SJSA1 (cell line): ENCODE measurements at places on chromosomes 5 and 9. TPM values are rescaled to one million over a fixed set of nuclear protein-coding genes. Genes with fewer than 3 reads are reported as not detected.

The IRGM gene
- total RNA-seq, result not detected in 2 replicates

The CXCL14 gene
- total RNA-seq, result 0.29 TPM in 1 of 2 replicates, not detected in the other

The ACTBL2 gene
- total RNA-seq, result not detected in 2 replicates

The KIF12 gene
- 0.13 and 0.85 TPM in 2 replicates for total RNA-seq

The SPAAR gene
- total RNA-seq, result not detected in 2 replicates

The ABLIM3 gene
- total RNA-seq, result 24.1 and 32.8 TPM in 2 replicates

The FKBP15 gene
- total RNA-seq, result 12.5 and 22.9 TPM in 2 replicates

The TEK gene
- total RNA-seq, result 3.2 and 4.0 TPM in 2 replicates

The SCGB3A2 gene
- total RNA-seq, result not detected in 2 replicates

The UGT3A2 gene
- not detected in 2 replicates for total RNA-seq

GRCh38 chr9:137358126-137358525, 56.1 kb upstream of the NRARP start:
- no peak overlapping the region for H3K4me3 ChIP-seq
- DNase-seq, result no peak
- H3K27ac ChIP-seq, result no peak overlapping the region
- no peaks in the 10 kb centered on the region for H3K27me3 ChIP-seq
- H3K36me3 ChIP-seq, result no peaks in the 10 kb centered on the region
- H3K4me1 ChIP-seq, result no peaks in the 10 kb centered on the region

GRCh38 chr9:35452481-35452880, 37.4 kb upstream of the RUSC2 start:
- H3K27me3 ChIP-seq, result peaks cover 4% of the 10 kb centered on the region; the same call in 1 of the 2 replicates
- no peak overlapping the region for H3K4me3 ChIP-seq
- H3K36me3 ChIP-seq, result no peaks in the 10 kb centered on the region
- no peaks in the 10 kb centered on the region for H3K4me1 ChIP-seq
- H3K27ac ChIP-seq, result no peak overlapping the region
- no peak for DNase-seq

- H3K27ac ChIP-seq, result no peak overlapping the region
- H3K4me3 ChIP-seq, result no peak overlapping the region
- H3K27me3 ChIP-seq, result no peaks in the 10 kb centered on the region
- peaks cover 4% of the 10 kb centered on the region for H3K4me1 ChIP-seq
- no peaks in the 10 kb centered on the region for H3K36me3 ChIP-seq
Observed at GRCh38 chr9:34463098-34463900, 4.7 kb downstream of the DNAI1 start.

DNA sequence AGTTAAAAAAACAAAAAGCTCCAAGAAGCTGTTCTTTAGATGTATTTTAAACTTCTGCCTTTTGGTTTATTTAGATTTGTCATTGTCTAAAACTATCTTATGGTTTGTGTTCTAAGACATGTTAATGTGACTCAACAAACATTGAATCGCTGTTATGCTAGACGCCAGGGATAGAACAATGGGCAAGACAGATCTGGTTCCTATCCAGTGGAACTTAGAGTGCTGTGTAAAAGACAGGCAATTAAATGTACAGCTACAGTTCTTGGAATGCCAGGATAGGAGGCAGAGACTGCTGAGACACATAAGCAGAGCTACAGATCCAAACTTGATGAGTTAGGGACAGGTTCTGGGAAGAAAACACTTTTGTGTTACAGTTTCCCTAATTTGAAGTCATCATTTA, 22.4 kb downstream of the LYRM7 start:
- no peak overlapping the region for H3K4me3 ChIP-seq
- H3K36me3 ChIP-seq, result no peaks in the 10 kb centered on the region
- peak overlapping the region; percentile 4; the same call in 1 of the 2 replicates for H3K27ac ChIP-seq
- H3K27me3 ChIP-seq, result no peaks in the 10 kb centered on the region
- DNase-seq, result peak; percentile 76
- H3K4me1 ChIP-seq, result peaks cover 22% of the 10 kb centered on the region

DNA sequence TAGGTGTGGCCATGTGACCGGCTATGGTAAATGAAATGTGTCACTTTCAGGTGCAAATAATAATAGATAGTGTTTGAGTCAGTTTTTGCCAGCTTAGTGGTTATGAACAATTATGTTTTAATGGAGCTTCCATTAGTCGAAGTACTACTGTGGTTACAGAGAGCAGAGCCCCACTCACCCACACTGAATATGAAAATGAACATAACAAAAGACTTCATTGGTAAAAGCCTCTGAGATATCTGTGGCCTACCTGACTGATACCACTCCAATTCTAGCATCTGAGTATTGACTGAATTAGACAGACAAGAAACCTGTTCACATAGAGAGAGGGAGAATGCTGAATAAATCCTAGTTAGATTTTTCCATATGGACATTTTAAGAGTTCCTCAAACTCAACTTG, 405.6 kb downstream of the BRINP1 start:
- H3K4me1 ChIP-seq, result no peaks in the 10 kb centered on the region
- no peaks in the 10 kb centered on the region for H3K36me3 ChIP-seq
- no peak overlapping the region for H3K27ac ChIP-seq
- DNase-seq, result no peak

- no peak for DNase-seq
- no peaks in the 10 kb centered on the region for H3K27me3 ChIP-seq
- peaks cover 7% of the 10 kb centered on the region for H3K4me1 ChIP-seq
- no peak overlapping the region for H3K4me3 ChIP-seq
Observed at GRCh38 chr5:159286420-159287035, 23.4 kb downstream of the UBLCP1 start.

- no peak overlapping the region for H3K27ac ChIP-seq
- no peaks in the 10 kb centered on the region for H3K4me1 ChIP-seq
- no peaks in the 10 kb centered on the region for H3K36me3 ChIP-seq
- H3K4me3 ChIP-seq, result no peak overlapping the region
- DNase-seq, result no peak
Observed at GRCh38 chr5:74372502-74373064, 267.9 kb downstream of the ENC1 start.

DNA sequence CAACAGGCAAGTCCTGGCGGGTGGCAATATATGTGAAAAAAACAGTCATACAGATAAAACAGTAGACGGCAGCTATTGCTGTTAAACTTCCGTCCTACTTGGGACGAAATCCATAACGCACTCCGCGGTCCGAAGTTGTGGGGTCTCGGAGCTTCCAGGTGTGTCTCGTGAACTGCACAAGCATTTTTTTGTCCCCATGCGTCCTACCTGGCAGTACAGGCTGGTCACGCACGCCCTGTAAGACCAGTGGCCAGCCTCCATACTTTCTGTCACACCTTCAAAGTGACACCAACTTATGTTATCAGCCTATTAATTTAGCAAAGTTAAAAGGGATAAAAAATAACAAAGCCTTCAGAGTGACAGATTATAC, 51.3 kb downstream of the TGFBI start:
- H3K4me1 ChIP-seq, result peaks cover 14% of the 10 kb centered on the region
- H3K27me3 ChIP-seq, result 0 out of 2 replicates have a peak, but pooled peaks cover 3% of the 10 kb centered on the region
- no peak for DNase-seq
- H3K4me3 ChIP-seq, result peak overlapping the region; percentile 25
- H3K27ac ChIP-seq, result no peak overlapping the region
- H3K36me3 ChIP-seq, result no peaks in the 10 kb centered on the region

GRCh38 chr5:31726952-31727351, 88.0 kb downstream of the PDZD2 start:
- H3K27me3 ChIP-seq, result no peaks in the 10 kb centered on the region
- no peak overlapping the region for H3K27ac ChIP-seq
- H3K36me3 ChIP-seq, result no peaks in the 10 kb centered on the region
- no peaks in the 10 kb centered on the region for H3K4me1 ChIP-seq
- DNase-seq, result no peak

DNA sequence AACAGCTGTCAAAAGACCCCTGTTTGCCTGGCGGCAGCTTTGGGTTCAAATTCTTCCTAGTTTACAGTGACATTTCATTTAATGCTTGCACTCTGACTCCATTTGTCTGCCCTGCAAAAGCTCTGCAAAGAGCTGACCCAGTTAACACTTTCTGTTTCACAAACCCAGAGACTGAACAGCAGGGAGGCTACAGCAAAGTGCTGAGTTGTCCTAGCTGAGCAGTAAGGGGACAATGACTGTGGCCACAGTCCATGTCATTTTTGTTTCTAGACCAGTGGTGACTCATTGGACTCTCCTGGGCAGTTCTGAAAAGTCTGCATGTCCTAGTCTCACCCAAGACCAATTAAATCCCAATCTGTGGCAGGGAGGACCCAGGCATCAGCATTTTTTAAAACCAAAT, 994.8 kb upstream of the WWC1 start:
- no peaks in the 10 kb centered on the region for H3K27me3 ChIP-seq
- no peaks in the 10 kb centered on the region for H3K36me3 ChIP-seq
- peak overlapping the region; percentile 99 for H3K27ac ChIP-seq
- peak; percentile 71 for DNase-seq
- H3K4me3 ChIP-seq, result no peak overlapping the region
- peaks cover 38% of the 10 kb centered on the region for H3K4me1 ChIP-seq

DNA sequence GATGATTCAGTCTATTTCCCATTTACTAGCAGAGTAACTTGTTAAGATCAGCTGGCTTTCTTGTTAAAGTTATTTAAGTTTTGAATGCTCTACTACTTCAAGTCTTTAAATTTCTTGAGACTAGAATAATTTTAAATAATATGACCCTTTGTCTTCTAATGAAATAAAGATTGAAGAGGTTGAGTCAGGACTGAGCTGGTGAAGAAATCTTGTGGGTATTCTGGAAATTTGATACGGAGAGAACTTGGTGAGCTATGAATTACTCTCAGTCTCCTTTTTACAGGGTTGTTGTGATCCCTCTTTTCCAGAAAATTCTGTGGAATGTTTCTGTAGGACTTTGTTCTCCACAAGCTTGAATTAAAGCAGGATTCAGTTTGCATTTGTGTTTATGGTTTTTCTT, 29.3 kb downstream of the RNF20 start:
- no peak overlapping the region for H3K27ac ChIP-seq
- DNase-seq, result no peak
- H3K27me3 ChIP-seq, result no peaks in the 10 kb centered on the region
- no peaks in the 10 kb centered on the region; the same call in 1 of the 2 replicates for H3K4me1 ChIP-seq
- peaks cover 83% of the 10 kb centered on the region for H3K36me3 ChIP-seq
- H3K4me3 ChIP-seq, result no peak overlapping the region

DNA sequence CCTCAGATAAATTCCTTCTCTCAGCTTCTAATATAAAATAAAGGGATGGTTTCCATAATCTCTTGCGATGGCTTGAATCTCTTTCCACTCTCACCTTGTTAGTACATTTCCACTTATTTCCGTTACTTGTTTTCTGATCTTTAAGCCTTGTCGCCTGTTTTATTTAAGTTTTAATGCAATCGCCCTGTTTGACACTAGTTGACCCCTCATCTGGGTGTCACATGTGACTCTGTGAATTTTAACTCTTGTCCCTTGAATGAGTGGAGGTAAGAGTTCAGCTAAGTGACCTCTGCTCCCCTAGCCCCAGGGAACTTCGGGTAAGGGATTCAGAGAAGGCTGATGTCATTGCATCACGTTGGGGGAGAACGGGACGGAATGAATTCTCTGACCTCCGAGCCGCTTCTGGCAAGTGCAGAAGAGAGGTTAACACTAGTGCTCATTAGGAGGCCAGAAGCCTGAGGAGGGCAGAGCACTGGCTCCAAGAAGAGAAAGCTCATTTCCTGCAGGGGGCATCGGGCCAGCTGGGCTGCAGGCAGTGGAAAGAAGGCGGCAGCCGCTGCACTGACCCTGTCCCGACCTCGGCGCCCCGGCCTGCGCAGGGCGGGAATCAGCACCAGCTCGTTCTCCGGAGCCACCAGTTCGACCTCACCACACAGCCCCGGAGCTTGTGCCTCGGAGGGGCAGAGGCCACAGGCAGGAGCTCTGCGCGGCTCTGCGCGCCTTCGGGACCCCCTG, 569 bp downstream of the HINT2 start:
- no peak for DNase-seq
- no peaks in the 10 kb centered on the region for H3K27me3 ChIP-seq
- H3K4me3 ChIP-seq, result peak overlapping the region; percentile 78
- peak overlapping the region; percentile 48 for H3K27ac ChIP-seq

- no peaks in the 10 kb centered on the region for H3K36me3 ChIP-seq
- no peak for DNase-seq
- no peaks in the 10 kb centered on the region for H3K27me3 ChIP-seq
- H3K27ac ChIP-seq, result no peak overlapping the region
- no peaks in the 10 kb centered on the region for H3K4me1 ChIP-seq
- no peak overlapping the region for H3K4me3 ChIP-seq
Observed at GRCh38 chr5:143860211-143860610, 48.2 kb downstream of the HMHB1 start.

- H3K4me3 ChIP-seq, result no peak overlapping the region
- no peaks in the 10 kb centered on the region for H3K4me1 ChIP-seq
- H3K27ac ChIP-seq, result no peak overlapping the region
Observed at GRCh38 chr9:78207319-78207718, 28.6 kb upstream of the CEP78 start.

- H3K27ac ChIP-seq, result no peak overlapping the region
- H3K4me1 ChIP-seq, result no peaks in the 10 kb centered on the region
- no peaks in the 10 kb centered on the region for H3K36me3 ChIP-seq
- no peak for DNase-seq
Observed at GRCh38 chr5:175124821-175125220, 319.2 kb downstream of the DRD1 start.

DNA sequence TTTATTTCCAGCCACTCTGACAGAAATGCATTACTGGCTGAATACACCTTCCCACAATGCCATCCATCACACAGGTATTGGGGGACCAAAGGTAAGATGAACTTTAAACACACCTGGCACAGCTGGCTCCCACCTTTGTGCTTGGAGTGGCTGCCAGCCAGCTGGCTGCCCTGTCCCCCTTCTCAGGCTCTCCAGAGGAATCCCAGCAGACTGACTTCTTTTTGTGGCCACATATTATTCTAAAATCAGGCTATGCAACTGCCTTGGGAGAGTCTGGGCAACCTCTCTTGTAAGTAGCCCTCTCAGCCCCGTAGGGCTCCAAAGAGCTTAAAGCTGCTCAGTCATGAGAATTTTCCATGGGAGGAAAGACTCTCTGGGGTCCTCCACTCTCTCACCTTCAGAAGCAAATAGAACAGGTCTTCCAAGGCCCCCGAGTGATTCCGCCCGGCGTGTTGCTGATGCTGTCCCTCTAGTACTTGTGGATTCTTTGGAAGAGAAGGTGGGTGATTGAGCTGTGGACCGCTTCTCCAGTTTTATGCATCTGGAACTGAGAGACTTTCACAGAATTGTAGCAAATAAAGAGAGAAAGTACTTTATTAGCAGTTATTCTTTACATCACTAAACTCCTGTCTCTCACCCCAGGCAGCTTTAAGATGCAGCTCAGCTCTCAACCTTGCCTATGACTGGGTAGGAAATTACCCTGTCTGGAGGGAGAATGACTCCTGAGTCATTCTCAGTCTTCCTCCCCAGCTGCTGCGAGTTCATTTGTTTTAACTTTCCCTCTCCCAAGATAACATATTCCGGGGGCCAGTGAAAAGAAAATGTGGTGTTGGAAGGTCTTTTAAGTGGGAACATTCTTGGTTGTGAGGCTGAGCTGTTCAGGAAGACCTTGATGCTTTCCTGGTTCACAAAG, 159.4 kb upstream of the PITX1 start:
- H3K4me3 ChIP-seq, result no peak overlapping the region
- no peaks in the 10 kb centered on the region for H3K36me3 ChIP-seq
- H3K4me1 ChIP-seq, result peaks cover 9% of the 10 kb centered on the region
- H3K27ac ChIP-seq, result no peak overlapping the region
- no peak for DNase-seq
- H3K27me3 ChIP-seq, result peaks cover 29% of the 10 kb centered on the region

DNA sequence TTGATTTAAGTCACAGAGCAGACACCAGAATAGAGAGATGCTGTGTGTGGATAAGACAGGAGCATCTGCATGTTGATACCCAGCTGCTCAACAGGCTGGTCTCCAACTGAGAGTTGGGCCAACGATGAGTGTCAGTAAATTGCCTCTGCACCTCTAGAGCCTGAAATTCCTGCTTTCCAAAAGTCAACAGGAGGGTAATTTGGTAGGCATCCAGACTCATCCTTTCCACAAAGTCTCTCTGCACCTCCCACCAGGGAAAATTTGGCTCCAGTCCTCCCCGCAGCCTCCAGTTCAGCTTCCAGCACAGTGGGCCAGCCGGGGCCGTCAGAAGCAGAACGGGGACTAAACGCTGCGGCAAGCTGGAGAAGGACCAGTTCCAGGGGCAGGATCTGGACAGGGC, 136.9 kb downstream of the RFK start:
- no peaks in the 10 kb centered on the region for H3K27me3 ChIP-seq
- H3K36me3 ChIP-seq, result no peaks in the 10 kb centered on the region
- H3K27ac ChIP-seq, result no peak overlapping the region
- no peak for DNase-seq
- H3K4me1 ChIP-seq, result peaks cover 6% of the 10 kb centered on the region
